ENCODE measurements at places on chromosomes 3 and 15.

DNA sequence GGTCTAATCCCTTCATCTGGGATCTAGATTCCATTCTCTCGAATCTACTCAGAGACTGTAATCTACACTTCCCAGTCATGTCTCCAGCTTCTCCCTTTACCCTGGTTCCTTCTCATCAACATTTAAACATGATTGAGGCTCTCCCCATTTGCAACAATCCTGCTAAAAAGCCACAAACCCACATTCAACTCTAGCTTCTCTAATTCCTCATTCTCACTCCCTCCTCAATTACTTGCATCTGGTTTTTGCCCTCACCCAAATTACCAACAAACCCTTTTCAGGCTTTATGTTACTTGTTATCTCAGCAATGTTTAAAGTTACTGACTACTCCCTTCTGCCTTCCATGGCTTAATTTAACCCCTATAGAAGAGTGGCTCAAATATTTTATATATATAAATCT, 11.5 kb downstream of the ETFA start:
- DNase-seq: no peak

GRCh38 chr3:14899993-14900618, 47.3 kb upstream of the NR2C2 start:
- DNase-seq: no peak

- no peak for DNase-seq
Observed at GRCh38 chr15:37794947-37795346, 139.5 kb upstream of the TMCO5A start.

DNA sequence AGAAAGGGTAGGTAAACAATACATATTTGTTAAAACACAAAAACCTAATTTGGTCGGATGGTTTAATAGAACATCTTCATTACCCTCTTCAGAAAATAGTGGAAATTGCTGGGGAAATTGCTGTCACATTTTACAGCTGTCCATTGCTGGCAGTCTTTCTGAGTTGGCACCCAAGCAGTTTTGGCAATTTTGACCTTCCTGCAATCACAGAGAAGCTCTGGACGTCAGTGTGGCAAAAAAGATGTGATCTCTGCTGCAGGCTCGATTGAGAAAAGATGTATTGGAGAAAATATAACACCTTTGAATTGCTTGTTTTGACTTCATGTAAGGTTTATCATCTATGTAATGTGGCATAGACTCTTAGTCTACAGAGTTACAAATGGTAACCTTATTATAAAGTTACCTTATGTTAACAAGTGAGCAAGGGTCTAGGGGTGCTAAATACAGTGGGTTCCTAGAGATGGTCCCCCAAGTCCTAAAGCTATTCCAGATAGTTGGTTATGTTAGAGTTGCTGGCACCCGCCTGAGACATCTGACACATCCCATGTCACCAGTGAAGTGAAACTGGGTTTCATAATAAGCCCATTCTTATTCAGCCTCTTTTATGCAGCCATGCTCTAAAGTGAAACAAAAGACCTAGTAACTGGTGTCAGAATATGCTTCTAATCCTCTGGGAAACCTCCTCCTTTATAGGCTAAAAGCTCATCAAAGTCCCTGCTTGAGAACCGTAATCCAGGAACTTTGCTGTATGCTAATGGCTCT, 14.0 kb downstream of the UBE2E1 start:
- no peak for DNase-seq

DNA sequence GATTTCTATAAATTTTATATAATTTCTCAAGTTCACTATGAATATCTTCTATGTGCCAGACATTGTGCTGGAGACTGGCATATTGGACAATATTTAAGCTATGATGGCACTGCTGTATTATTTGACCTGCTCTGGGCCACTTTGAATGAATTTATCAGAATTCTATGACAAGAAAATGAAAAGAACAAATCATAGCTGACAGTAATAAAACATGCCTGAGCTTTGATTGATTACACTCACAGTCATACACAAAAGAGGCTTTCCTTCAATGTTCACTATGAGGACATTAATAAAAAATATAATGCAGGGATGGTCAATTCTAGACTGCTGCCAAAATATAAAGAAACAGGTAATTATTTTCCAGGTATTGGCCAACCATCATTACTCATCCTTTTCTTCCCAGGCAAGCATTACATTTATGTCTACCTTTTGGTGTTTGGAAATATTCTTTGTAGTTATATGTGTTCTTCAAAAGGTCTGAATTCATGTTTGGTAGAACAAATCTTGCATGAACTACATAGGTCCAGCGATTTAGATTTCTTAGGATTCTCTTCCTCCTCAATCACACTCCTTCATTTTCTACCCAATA, 81.0 kb upstream of the ALCAM start:
- no peak for DNase-seq

- peak; percentile 58 for DNase-seq
Observed at GRCh38 chr3:149934524-149934923, 36.2 kb downstream of the PFN2 start.

DNA sequence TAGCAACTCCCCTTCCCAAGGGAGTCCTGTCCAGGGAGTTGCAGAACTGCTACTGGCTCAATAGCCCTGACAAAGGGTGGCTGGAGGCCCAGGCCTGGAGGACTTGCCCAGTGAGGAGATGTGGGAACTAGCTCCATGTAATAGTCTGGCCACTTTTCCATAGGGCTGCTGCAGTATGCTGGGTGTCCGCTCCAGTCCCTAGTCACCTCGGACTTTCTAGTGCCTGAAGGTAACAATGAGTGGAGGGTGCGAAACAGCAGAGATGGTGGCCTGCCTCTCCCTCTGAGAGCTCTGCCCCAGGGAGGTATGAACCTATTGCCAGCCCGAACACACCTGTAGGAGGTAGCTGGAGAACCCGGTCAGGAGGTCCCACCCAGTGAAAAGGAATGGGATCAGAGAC, 42.0 kb upstream of the GCSAM start:
- no peak for DNase-seq

DNA sequence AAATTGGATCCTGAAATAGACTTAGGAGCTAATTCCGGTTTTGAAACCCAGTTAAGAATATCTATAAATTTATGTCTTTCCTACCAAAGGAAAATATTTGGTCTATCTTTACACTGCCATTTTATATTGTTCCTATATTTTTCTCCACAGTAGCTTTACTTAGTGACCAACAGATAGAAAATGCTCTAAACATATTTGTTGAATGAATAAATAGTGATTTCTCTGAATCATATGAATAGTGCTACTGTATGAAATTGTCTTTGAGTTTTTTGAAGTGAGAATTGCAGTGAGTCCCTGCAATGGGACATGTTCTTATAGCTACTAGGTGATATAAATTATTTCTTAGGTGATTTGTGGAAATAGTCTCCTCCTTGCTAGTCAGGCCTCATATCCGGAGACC, 18.5 kb upstream of the EID1 start:
- no peak for DNase-seq

- no peak for DNase-seq
Observed at GRCh38 chr3:149567381-149567780, 90.4 kb downstream of the WWTR1 start.

DNA sequence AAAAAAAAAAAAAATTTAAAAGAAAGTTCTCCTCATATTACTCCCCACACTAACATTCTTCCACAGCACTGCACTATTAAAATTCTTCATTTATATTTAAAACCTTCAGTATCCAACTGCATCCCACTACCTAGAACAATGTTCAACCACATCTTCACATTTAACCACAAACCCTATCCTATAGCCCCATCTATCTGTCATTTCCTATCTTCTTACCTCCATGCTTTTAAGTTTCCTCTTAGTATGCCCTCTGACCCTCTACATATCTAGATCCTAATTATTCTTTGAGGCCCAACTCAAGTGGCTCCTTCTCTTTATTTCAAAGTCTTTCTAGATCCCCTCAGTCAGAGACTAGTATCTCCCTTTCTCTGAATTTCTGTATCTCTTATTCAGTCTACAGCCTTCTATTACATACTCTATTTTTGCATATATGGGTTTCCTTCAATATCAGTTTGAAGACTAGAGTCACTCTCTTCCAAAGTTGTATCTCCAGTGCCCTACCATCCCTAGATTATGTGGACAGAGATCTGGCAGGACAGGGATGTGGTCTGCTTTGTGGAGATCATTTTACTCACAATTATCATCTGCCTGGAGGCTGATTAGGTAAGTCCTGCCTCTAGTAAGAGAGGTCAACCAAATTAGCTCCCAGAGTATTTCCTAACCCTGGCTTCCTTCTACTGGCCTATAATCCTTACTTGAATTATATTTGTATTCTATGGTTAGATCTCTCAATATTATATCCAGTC, 1.4 kb downstream of the CIAO2A start:
- DNase-seq: no peak

- DNase-seq: no peak
Observed at GRCh38 chr3:150411976-150412375, 3.9 kb downstream of the TSC22D2 start.

DNA sequence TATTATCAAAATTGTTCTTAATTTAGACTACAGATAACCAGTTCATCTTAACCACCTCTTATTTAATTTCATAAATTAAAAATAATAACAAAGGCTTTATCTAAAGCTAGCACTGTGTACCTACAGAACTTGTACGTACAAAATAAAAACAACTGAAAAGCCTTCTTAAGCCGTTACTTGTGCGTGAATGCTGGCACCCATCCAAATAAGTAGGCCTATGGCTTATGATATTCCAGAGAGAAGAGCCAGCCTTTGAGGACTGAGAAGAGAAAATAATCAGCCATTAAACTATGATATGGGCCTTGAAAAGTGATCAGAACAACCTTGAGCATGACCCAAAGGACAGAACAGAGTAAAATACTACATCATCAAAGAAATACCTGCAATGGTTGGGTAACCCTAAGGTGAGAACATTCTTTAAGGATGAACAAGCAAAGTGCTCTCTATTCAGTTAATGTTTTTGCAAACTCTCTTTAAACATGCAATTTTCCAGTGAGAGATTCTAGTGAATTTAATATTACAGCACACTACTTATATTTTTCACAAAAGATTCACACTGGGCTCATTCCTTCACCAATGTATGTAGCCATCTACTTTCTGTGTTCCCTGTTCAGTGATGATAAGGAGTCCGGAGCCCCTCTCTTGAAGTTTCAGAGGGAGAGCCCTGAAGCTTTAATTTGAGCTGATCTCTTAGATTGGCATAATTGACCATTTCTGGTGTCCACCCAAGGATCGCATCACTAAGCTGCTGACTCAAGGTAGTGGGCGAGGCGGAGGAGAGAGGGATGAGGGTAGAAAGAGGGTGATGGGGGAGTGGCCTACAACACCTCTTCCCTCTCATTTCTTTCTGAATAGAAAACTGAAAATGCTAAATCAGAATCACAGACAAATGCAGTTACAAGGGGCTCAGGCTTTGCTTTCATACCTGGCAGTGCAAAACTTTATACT, 7.7 kb upstream of the ACTC1 start:
- DNase-seq: no peak

GRCh38 chr3:175179055-175179454, 319.9 kb downstream of the NAALADL2 start:
- no peak for DNase-seq

DNA sequence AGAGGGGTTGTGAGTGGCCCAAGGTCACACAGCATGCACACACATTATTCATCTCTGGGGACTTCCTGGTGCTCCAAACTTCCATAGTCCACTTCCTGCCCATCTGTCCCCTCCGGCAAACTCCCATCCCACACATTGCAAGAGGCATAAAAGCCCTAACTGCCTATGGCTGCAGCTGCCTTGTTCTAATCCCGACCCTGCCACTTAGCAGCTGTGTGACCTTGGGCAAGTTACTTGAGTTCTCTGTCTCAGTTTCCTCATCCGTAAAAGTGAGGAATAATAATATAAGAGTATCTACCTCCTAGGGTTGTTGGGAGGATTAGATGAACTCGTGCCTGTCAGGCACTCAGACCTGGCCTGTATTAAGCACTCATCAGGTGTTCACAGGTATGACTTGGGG, 84.2 kb downstream of the SMAD6 start:
- no peak for DNase-seq

DNA sequence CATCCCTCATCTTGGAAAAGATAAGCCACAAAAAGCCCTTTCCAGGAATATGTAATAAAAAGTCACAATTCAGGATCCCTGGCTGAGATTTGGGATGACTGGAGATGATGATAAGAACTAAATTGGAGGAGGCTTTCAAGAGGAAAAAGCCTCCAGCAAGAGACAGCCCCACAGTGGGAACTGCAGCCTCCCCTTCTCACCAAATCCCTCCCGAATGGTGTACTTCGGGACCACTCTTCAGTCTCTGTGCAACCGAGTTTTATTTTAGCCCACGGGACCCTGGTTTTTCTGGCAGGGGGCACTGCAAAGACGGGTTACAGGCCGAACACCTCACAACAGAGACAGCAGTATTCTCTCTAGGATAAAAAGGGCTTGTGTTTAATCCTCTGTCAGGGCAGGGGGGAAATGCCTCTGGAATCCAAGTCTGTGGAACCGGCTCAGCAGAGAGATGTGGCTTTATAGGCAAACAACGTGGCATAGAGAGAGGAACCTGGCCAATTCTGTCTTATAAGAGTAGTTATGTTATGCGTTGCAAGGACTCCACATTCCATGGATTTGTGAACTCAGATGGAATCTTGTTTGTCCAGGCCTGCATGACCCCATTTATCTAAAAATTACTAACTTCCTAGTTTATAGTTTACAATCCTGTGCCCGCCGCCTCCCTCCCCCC, 1.2 kb upstream of the LMCD1 start:
- no peak for DNase-seq

All from GM04504 (cell line).